ENCODE measurements at places on chromosomes 5 and 9. TPM values are rescaled to one million over a fixed set of nuclear protein-coding genes. Genes with fewer than 3 reads are reported as not detected.

DNA sequence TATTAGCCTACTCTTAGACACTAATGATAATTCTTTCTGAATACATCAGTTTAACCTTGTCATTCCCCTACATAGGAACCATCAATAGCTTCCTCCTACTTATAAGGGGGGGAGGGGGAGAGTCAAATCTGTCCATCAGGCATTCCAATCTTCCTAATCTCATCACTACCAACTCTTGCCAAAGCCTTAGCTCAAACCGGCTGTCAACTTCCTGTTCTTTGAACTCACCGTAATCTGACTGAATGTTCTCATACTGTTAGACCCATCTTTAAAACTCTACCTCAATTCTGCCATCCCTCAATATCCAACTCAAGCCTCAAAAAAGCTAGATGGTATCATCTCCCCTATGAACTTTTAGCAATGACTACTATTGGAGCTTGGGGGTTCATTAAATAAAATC lies 41.9 kb upstream of the RNF38 start:
- DNase-seq = no peak

GRCh38 chr5:14406554-14406849 lies 175.1 kb upstream of the OTULINL start:
- DNase-seq = no peak

- no peak for DNase-seq
These were observed 311.4 kb downstream of the TLE4 start for GRCh38 chr9:79883073-79883645.

DNA sequence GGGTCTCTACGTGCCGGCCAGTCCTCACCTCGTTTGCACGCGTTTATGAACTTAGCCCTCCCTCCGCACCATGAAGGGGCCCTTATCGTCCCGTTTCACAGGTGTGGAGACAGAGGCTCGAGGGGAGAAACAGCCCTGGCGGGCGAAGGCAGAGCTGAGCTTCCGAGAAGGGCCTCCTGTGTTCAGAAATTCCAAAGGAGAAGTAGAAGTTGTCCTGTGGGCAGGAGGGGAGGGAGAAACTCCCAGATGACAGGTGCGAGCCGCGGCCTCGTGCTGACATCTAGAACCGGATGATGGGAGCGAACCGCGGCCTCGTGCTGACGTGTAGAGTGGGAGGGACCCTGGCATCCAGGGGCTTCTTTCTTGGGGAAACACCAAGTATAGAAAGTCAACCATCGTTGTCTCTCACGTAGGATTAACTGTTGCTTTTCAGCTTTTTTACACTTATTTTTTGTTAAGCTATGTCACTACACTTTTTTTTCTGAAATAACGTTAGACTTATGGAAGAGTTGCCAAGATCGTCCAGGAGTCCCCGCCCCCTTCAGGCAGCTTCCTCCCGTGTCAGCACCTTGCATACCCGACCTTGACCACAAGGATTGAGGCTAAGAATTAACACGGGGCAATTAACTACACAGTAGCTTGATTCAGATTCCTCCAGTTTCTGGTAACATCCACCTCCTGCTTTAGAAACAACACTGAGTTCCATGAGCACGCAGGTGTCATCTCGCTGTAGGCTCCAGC lies 42.8 kb upstream of the NKD2 start:
- DNase-seq = no peak

DNA sequence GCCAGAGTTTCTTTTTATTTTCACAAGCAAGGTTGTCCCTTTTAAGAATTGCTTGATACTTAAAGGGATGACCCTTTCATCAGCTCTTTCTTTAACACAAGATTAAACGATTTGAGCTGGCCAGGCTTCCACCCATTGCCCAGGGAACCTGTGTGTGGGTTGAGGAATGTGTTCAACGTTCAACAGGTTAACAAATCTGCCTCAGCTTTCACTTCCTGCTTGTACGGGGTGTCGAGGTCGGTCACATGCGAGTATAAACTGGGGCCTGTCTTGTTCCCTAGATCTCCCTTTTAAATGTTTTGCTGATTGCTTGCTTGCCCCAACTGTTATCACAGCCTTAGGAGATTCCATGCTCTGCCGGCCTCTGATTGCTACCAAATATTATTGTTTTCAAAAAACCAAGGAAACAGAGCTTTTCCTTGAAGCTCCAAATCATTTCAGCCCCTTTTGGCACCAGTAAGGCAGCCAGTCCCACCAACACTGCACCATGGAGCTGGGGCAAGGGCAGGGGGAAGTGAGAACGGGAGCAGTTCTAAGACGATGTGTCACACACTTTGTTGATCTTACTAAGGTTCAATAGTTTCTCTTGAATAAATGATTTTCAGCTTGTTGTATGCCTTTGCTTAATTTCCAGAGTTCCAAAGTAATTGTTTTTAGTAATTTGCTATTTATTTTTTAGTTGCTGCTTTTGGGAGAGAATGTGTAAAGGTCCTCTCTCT lies 10.7 kb upstream of the CLK4 start:
- no peak for DNase-seq

DNA sequence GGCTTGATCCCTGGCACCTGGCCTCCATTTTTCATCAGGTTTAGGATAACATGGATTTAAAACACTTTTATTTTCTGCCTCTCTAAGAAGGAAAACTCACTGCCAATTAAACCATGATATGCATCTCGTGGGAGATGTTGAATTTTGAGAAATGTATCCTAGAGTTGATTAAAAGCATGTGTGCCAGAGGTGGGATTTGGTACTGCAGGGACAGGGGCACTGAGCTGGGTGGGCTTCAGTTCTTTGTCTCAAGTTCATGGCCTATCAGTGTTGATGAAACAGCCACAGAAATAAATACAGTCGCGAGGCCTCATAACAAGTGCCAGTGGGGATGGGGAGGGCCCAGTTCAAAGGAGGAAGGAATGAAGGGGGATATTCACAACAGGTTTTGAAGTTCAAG lies 34.9 kb downstream of the POLR1E start:
- no peak for DNase-seq

DNA sequence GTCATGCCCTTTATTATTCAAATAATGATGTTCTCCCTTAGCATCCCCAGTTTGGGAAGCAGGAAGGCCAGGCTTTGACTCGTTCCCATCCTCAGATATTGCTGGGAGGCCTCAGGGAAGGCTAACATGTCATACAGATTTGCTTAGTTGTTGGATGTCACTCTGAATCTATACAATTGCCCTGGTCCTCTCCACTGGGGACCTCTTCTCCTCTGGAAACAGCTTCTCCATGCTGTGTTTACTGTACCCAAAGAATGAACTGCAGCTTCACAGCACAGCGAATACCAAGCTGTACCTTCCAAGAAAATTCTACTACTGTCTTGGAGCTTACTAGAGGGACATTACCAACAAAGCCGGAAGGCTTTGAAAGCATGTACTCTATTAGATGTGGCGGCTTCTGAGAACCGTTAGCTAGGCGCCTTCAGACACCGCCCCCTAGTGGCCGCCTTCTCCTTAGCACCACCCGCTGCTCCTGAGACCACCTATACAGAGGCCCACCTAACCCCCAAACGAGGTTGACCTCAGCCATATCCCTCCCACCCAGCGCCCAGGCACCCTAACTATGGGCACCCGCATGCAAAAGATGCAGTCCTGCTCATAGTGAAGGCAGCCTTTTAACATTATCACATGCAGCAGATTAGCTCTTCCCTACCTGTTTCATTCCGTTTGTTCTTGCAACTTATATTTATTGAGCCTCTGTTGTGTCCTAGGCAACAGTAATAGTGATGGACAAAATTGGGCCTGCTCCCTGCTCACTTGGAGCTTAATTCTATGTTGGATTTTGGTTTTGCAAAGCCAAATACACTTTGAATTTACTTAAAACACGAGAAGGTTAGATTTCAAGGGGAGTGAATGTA lies 34.9 kb upstream of the FOXI1 start:
- peak; percentile 61 for DNase-seq

GRCh38 chr5:38585816-38586215 lies 29.4 kb upstream of the LIFR start:
- no peak for DNase-seq

DNA sequence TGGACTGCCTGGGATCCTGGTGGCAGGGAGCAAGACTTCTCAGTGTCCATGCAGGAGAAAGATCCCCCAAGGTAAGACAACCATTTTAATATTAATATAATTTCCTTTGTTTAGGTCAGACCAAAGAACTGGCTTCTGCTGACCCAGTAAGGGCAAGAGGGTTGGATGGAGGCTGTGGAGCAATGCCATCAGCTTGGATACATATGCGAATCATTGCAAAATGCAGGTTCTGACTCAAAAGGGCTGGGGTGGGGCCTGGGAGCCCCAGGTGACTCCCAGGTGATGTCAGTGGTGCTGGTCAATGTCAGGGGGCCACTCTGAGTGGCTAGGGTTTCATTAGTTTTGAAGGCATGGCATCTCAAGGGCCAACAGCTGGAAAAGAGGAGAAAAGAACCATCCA lies 88.9 kb upstream of the PANK3 start:
- DNase-seq = no peak

DNA sequence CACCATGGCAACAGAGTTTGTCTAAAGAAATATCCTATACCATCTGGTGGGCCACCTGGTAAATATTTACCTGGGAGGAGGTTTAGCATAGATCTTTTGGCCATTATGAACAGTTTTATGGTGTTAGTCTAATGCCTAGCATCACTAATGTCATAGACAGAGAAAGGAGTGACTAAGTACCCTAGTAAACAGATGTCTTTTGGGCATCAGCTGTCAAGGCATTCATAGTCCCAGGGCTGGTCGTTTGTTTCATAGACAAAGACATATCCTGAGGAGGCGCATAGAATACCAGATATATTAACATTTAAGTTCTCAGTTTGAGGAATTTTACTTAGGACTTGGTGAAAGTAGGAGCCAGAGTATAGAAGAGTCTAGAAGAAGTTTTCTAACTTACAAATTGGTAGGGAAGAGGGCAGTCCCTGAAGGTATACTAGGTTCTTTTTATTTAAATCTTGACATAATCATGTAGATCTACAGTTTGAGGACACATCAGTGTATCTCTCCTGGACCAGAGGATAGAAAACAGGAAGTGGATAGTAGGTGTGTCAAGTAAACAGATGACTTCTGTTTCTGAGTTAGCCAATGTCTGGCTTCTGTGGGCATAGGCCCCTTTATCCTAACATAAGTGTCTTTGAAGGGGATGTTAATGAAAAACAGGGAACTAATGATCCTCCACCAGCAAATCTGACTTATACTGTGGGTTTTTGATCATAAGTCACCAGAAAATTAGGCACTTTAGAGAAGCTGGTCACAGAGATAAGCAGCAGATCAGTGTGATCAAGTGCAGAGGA lies 105.0 kb upstream of the PRSS3 start:
- no peak for DNase-seq

DNA sequence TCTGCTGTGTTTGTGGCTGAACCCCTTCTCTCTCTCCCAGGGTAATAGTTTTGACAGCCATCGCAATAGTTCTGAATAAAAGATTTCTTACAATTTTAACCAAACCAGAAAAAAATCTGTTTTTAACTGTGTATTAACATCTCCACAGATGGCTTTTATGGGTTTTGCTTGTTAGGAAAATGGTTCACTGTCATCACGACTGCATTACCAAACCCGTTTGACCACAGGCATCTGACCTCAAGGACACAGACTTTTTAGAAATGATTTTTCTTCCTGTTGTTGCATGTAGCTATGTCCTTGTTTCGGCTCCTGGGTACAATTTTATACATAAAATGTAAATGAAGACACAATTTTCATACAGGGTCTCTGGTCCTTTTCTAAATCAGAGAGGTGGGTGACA lies 316.1 kb downstream of the IRX1 start:
- DNase-seq = no peak

- DNase-seq = no peak
These were observed 23.0 kb upstream of the CDK5RAP2 start for GRCh38 chr9:120603010-120603409.

- no peak for DNase-seq
These were observed 159.5 kb downstream of the TRPM6 start for GRCh38 chr9:74728176-74728575.

GRCh38 chr5:178861627-178862026 lies 1.9 kb downstream of the ZNF354B start:
- DNase-seq = no peak

GRCh38 chr9:127980706-127981558 lies at the start of gene EEIG1:
TSS of gene EEIG1 (minus strand) at chr9:127980989. CDS start at chr9:127980137, 852 bp downstream.
- DNase-seq = peak; percentile 97

GRCh38 chr5:54206580-54207229 lies 103.7 kb downstream of the ARL15 start:
- DNase-seq = no peak

- no peak for DNase-seq
These were observed 5.9 kb downstream of the APC start for GRCh38 chr5:112743631-112744030.

The ZNF658 gene
- total RNA-seq = 12.1 TPM

The KIF27 gene
- 3.8 TPM for total RNA-seq

The TMEM174 gene
- total RNA-seq = not detected

The OTP gene
- total RNA-seq = not detected

The ORM2 gene
- total RNA-seq = not detected

The FBP2 gene
- 0.27 TPM for total RNA-seq

The PRDM9 gene
- total RNA-seq = not detected

The BTNL8 gene
- not detected for total RNA-seq

Measured in Right ventricle myocardium superior (tissue), 1 donor.